ENCODE measurements at places on chromosomes 1 and 21.

DNA sequence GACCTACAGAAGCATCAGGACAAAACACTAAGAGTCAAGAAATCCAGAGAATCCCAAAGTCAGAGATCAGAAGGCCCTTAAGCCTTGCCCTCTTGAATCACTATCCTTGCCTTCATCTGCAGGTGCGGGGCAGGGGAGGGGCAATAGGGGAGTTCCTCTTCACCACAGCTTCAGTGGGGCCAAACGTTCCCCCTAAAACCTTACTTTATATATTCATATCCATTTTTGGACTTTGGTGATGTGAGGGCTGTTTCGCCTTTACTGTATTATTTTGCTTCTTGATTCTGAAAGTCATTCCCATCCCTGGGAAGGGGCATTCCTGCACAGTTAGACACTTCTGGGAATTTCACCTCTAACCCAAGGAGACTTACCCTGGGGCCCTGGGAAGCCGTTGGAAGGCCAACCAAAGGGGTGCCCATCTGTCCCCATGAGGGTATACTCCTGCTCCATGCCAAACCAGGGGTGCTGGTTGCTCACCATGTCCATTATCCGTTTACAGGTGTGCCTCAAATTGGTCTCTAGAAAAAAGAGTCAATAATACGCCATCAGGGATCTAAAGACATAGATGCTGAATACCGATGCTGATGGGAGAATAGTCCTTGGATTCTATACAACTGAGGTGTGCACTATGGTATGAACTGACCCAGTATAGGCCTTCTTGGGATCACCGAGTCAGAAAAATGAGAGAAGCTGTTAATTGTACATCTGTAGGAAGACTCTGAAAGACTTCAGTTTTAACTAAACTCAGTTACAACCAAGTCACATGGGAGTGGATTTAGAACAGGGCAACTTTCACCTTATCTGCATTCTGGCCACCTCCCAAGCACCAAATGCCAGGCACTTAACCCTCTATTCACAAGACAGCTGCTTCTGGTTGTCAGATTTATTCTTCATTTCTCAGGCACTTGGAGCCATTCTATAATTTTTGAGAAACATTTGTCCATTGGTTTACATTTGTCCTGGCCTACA is 5.4 kb downstream of the GLUL start:
- DNase-seq, result no peak

DNA sequence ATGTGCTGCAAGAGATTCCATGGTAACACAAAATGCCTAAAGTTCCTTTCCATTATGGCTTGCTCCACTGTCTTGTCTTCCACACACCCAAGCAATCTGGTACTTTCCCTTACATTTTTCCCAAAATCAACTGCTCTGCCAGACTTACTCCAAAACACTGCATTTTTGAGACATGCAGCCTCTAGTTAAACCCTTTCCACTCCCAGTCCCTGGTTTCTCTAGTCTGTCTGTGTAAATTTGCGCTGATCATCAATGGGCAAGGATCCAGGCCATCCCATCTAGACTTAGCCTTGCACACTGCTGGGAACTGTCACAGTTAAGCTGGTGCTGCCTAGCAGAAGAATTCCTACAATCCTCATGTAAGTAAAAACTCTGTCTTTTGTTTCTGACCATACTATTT is 47.8 kb downstream of the DAB1 start:
- no peak for DNase-seq

GRCh38 chr1:182260516-182260915 is 131.1 kb downstream of the GLUL start:
- DNase-seq, result no peak

GRCh38 chr1:157971769-157972168 is 21.7 kb upstream of the KIRREL1 start:
- DNase-seq, result no peak

DNA sequence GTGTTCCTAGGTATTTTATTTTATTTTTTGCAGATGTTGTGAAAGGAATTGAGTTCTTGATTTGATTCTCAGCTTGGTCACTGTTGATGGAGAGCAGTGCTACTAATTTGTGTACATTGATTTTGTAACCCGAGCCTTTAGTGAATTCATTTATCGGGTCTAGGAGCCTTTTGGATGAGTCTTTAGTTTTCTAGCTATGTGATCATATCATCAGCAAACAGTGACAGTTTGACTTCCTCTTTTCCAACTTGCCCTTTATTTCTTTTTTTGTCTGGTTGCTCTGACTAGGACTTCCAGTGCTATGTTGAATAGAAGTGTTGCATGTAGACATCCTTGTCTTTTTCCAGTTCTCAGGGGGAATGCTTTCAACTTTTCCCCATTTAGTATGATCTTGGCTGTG is 138.9 kb downstream of the LHX8 start:
- no peak for DNase-seq

DNA sequence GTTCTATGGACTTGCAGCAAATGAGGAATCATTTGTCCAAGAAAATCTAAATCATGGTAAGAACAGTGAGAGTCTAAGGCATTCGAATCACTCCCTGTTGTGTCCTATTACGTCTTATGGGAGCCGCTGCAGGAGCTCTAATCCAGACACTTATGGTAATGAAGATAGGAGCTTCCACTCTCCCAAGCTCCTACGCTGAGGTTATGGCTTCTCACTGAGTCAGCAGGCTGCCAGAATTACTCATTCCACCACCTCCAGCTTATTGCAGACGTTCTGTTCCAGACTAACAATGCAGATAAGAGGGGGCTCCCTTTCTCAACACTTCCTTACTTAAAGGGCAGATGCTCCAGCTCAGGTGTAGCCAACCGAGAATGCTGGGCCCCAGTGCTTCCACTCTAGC is 212.6 kb downstream of the GREM2 start:
- no peak for DNase-seq

All from stimulated activated CD4-positive, alpha-beta T cell treated with anti-CD3 and anti-CD28 coated beads, Interleukin-4, amount 100 ng/mL, for 4 hours (primary cell).